ENCODE measurements at places on chromosomes 6 and 20.

- no peak for DNase-seq
Measured at GRCh38 chr6:78599526-78599925, 267.8 kb upstream of the IRAK1BP1 start.

GRCh38 chr6:81450180-81450579 lies 302.3 kb downstream of the TENT5A start:
- DNase-seq: no peak

- DNase-seq: no peak
Measured at GRCh38 chr6:67812693-67813092, 822.4 kb upstream of the ADGRB3 start.

DNA sequence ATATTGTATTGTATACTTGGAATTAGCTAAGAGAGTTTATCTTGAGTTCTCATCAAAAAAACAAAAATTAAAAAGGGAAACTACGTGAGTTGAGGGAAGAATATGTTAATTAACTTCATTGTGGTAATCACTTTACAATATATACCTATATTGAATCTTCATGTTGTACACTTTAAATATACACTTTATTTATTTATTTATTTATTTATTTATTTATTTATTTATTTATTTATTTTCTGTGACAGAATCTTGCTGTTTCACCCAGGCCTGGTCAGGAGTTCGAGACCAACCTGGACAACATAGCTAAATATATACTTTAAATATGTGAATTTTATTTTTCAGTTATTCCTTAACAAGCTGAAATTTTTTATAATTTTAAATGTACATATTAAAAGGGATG lies 74.1 kb downstream of the VIP start:
- DNase-seq: no peak

DNA sequence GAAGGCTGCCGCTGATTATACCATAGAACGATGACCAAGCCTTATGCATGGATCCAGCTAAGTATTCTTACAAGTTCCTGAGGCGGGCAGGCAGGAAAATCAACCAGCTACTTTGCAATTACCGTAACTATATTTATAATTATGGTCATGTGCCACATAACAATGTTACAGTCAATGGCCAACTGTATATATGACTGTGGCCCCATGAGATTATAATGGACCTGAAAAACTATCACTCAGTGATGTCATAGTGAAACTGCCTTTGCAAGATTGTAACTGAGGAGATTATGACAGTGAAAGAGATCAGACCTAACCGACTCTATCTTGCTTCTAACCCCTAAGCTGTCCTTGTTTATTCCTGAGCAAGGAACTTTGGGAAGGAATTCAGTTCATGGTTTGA lies 33.1 kb upstream of the FAM135A start:
- no peak for DNase-seq

- no peak for DNase-seq
Measured at GRCh38 chr6:56992703-56993102, 37.8 kb downstream of the BEND6 start.

Measured in erythroblast (primary cell).